ENCODE measurements at places on chromosomes 1 and 21.

DNA sequence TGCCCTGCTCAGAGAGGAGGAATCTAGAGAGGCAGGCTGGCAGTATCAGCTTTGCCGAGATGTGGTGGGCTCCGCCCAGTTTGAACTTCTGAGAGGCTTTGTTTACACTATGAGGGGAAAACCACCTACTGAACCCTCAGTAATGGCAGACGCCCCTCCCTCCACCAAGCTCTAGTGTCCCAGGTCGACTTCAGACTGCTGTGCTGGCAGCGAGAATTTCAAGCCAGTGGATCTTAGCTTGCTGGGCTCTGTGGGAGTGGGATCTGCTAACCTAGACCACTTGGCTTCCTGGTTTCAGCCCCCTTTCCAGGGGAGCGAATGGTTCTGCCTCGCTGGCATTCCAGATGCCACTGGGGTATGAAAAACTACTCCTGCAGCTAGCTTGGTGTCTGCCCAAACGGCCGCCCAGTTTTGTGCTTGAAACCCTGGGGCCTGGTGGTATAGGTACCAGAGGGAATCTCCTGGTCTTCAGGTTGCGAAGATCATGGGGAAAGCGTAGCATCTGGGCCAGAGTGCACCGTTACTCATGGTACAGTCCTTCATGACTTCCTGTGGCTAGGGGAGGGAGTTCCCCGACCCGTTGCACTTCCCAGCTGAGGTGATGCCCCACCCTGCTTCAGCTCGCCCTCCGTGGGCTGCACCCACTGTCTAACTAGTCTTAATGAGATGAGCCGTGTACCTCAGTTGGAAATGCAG is 43.6 kb downstream of the C21orf91 start:
- peak overlapping the region; percentile 64 for H3K4me3 ChIP-seq
- H3K27me3 ChIP-seq, result no peaks in the 10 kb centered on the region
- H3K4me1 ChIP-seq, result peaks cover 34% of the 10 kb centered on the region

DNA sequence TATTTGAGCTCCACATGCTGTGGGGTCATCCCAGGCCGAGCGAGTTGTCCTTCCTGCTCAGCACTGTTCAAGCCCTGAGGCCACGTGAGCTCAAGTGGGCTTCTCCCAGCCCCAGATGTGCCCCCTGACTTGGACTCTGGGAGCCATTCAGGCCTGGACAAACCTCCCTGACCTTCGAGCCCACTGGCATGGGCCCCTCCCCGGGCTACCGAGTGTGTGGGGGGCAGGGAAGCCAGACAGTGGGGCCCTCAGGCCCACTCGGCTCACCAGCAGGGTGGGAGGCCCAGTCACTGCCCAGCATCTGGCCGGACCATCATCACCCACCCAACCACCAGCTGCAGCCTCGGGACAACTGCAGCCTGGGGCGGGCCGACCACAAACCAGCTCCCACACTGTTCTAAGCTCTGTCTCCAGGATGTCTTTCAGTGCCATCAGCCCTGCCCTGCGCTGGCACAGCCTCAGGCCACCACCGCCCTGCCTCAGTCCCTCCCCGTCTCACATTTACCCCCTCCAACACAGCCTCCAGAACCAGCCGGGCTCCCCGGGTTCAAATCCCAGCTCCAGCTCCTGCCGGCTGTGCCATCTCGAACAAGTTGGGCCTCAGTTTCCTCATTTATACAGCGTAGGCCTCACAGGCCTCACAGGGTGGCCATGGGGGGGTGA is 20.9 kb upstream of the PLEKHG5 start:
- H3K4me1 ChIP-seq, result no peaks in the 10 kb centered on the region
- peaks cover 5% of the 10 kb centered on the region for H3K27me3 ChIP-seq
- no peak overlapping the region for H3K4me3 ChIP-seq
- no peak for DNase-seq

DNA sequence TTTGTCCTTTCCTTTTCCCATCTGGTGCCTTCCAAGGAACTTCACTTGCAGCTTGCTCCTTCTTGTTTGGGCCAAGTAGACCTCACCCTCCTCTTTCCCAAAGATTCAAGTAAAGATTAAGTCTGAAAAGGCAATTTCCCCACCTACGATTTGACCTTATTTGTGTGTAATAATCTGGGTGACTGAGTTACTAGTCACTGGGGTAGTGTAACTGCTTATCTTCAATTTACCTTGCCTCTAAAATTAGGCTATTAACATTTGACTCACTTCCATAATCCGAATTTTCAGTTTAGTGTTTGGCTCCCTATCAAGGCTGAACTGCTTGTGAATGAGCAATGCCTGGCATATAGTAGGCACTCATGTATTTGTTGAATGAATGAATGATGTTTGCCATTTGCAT is 59.6 kb downstream of the PLA2G4A start:
- H3K27me3 ChIP-seq, result no peaks in the 10 kb centered on the region
- H3K4me3 ChIP-seq, result no peak overlapping the region
- no peak overlapping the region for H3K27ac ChIP-seq
- DNase-seq, result no peak
- no peaks in the 10 kb centered on the region for H3K36me3 ChIP-seq
- no peaks in the 10 kb centered on the region for H3K4me1 ChIP-seq

DNA sequence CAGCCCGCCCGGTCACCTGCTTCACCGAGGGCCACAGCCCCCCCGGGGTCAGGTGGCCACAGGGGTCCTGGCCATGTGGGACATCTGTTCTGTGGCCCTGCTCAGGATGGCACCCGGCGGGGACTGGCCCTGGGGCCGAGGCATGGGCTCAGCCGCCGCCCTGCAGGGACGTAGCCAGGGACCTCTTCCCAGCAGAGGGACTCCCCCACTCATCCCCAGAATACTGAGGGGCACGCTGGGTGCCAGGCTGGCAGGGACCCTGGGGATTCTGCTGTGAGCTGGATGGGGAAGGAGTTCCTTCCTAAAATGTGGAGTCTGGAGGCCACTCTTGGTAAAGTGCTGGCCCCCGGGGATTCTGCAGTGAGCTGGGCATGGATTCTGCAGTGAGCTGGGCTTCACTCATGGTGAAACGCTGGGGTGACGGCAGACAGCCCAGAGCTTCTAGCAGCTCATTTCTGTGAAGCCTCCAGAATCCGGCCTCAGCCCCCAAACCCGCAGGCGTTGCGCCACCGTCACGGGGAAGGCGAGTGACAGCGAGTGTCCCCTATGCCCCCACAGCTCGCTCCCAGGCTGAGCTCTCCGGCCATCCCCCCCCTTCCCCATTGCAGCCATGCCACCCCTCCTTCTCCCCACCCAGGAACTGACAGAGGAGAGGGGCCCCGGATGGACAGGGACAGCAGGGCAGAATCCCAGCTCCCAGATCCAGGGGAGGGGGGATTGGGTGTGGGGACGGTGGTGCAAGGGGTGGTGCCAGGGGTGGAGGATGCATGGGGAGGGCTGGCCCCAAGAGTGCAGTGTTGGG is 1.4 kb downstream of the ITGB2 start:
- peak overlapping the region; percentile 94 for H3K4me3 ChIP-seq
- peak overlapping the region; percentile 71 for H3K27ac ChIP-seq
- H3K4me1 ChIP-seq, result peaks cover 66% of the 10 kb centered on the region

DNA sequence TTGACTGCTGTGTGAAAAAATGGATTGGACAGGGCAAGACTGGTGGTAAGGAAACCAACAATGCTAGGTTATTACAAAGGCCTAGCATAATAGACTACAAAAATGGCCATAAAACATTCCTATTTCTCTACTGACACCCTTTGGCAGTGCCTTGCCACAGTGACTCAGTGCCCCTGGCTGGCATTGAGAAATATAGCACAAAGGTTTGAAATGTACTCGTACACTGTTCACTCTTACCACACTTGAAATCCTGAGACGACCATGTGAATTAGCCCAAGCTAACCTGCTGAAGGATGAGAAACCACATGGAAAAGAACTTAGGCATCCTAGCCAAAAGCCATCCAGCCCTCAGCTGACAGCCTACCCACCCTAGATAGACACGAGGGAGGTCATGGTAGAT is 149.8 kb upstream of the PALMD start:
- no peak overlapping the region for H3K27ac ChIP-seq
- DNase-seq, result no peak

DNA sequence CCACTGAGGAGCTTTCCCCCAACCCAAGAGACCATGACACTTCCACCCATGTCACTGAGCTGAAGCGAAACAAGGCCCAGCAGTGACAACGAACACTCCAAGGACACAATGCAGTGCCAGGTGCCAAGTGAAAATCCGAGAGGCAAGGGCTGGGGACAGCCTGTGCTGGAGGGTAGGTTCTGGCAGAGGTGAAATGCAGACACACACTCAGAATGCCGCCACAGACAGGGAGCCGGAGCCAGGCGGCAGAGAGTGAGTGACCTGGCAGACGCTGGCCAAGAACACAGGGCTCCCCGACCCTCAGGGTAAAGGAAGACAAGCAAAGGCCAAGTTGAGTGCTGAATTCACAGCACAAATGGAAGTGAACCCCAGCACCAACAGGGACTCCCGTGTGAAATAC is 78.9 kb downstream of the CD46 start:
- peaks cover 89% of the 10 kb centered on the region for H3K4me1 ChIP-seq
- H3K27me3 ChIP-seq, result no peaks in the 10 kb centered on the region
- no peak for DNase-seq
- H3K27ac ChIP-seq, result no peak overlapping the region
- H3K36me3 ChIP-seq, result peaks cover 4% of the 10 kb centered on the region

GRCh38 chr1:121595089-121595488 is 410.3 kb downstream of the SRGAP2C start:
- no peaks in the 10 kb centered on the region for H3K27me3 ChIP-seq
- no peak overlapping the region for H3K27ac ChIP-seq
- H3K4me1 ChIP-seq, result peaks cover 6% of the 10 kb centered on the region
- H3K36me3 ChIP-seq, result no peaks in the 10 kb centered on the region
- H3K4me3 ChIP-seq, result no peak overlapping the region

DNA sequence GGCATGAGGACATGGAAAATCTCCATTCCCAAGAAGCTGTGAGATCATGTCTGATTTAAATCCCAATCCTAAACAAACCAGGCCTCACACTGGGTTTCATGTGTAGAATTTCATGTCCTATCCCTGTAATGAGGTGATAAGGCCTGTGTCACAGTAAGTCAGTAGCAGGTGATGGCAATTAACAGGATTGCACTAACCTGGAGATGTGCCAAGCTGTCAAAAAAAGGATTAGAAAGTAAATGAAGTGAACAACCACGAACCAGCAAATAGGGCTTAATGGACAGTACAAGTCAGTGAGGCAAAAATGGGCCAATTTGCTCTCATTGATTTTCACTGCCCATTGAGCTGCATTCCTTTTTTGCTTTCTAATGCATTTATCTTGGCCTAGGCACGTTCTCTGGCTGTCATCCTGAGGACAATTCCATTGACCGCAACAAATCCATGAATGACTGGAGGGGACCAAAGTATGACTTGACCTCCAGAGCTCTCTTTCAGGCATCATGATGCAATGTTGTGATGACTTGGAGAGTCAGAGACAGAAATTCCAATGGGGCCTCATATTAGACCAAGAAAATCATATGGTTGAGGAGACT is 673.6 kb upstream of the ADGRL2 start:
- no peak for DNase-seq
- no peak overlapping the region for H3K4me3 ChIP-seq
- H3K27ac ChIP-seq, result no peak overlapping the region
- H3K4me1 ChIP-seq, result no peaks in the 10 kb centered on the region
- H3K27me3 ChIP-seq, result no peaks in the 10 kb centered on the region

GRCh38 chr21:46031484-46031883 is 49.9 kb downstream of the COL6A1 start:
- no peaks in the 10 kb centered on the region for H3K4me1 ChIP-seq
- DNase-seq, result peak; percentile 9
- H3K27me3 ChIP-seq, result no peaks in the 10 kb centered on the region
- H3K36me3 ChIP-seq, result no peaks in the 10 kb centered on the region
- no peak overlapping the region for H3K4me3 ChIP-seq
- no peak overlapping the region for H3K27ac ChIP-seq

DNA sequence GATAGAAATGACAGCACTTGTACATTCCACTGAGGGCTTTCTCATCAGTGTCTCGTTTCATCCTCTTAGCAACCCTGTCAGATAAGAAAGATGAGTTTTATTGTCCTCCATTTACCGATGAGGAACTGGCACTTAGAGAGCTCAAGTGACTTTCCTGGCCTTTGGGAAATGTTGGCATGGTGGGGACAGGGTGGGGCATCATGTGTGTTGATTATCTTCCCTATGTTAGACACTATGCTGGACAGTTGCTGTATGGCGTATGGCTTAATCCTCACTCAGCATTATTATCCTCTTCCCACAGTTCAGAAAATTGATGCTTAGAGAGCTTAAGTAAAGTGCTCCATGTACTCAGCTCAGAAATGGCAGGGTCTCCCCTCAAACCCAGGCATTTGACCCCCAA is 163.2 kb downstream of the CAMTA1 start:
- no peaks in the 10 kb centered on the region for H3K4me1 ChIP-seq
- H3K27me3 ChIP-seq, result no peaks in the 10 kb centered on the region
- no peak overlapping the region for H3K27ac ChIP-seq
- no peak overlapping the region for H3K4me3 ChIP-seq
- H3K36me3 ChIP-seq, result no peaks in the 10 kb centered on the region
- no peak for DNase-seq

- no peak for DNase-seq
- H3K4me3 ChIP-seq, result no peak overlapping the region
- no peaks in the 10 kb centered on the region for H3K36me3 ChIP-seq
- no peaks in the 10 kb centered on the region for H3K4me1 ChIP-seq
Observed at GRCh38 chr1:186605762-186606350, 74.4 kb downstream of the PTGS2 start.

DNA sequence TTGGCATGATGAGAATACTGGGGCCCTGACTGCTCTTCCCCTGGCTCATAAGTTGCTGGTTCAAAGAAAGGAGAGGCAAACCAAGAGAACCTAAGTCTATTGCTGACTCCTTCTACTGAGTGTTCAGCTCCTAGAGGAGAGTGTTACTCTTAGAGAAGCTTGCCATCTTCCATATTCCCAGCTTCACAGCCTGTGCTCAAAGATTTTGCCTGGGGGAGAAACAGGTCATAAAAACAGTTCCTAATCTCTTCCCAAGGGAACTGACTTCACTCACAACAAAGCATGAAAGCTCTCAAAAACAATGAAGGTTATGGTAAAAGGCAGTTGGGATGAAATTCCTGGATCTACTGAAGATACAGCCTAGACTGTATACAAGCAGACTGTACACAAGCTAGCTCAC is 37.1 kb downstream of the LRRC40 start:
- H3K27me3 ChIP-seq, result no peaks in the 10 kb centered on the region
- H3K36me3 ChIP-seq, result no peaks in the 10 kb centered on the region
- DNase-seq, result no peak
- no peaks in the 10 kb centered on the region for H3K4me1 ChIP-seq
- no peak overlapping the region for H3K27ac ChIP-seq
- H3K4me3 ChIP-seq, result no peak overlapping the region

DNA sequence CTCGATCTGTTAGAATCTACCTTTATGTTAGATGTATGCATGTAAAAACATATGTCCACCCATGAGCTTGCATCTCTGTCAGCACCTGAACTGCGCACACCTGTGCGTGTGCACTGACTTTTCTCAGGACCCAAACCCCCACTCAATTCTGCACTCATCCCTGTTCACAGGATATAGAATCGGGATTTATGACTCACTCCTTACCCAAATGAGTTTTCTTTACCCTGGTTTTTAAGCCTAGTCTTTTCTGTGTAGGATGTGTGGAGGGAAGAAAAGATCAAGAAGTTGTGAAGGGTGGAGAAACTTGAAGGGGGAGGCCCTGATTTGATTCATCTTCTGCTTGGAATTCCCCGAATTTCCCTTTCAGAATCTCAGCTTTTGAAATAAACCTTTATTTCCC is 2.4 kb downstream of the ACKR1 start:
- no peaks in the 10 kb centered on the region for H3K4me1 ChIP-seq
- no peak for DNase-seq
- no peaks in the 10 kb centered on the region for H3K27me3 ChIP-seq
- H3K4me3 ChIP-seq, result no peak overlapping the region
- H3K36me3 ChIP-seq, result no peaks in the 10 kb centered on the region

- DNase-seq, result no peak
- peak overlapping the region; percentile 79 for H3K27ac ChIP-seq
- H3K4me3 ChIP-seq, result peak overlapping the region; percentile 98
- H3K27me3 ChIP-seq, result no peaks in the 10 kb centered on the region
Observed at GRCh38 chr1:10400013-10400412, 1.1 kb downstream of the PGD start.
